Pancreas (tissue), 10 donors: ENCODE measurements at places on chromosomes 12 and 14. TPM values are rescaled to one million over a fixed set of nuclear protein-coding genes. Genes with fewer than 3 reads are reported as not detected.

MSI1 gene
- 3.2 TPM for total RNA-seq

GXYLT1 gene
- total RNA-seq, result 3.2 TPM

NOS1 gene
- total RNA-seq, result 0.79 TPM

NRL gene
- 0.37 TPM for total RNA-seq

GRCh38 chr14:68358500-68358899 is 434.4 kb downstream of the ZFP36L1 start:
- no peak for DNase-seq

DNA sequence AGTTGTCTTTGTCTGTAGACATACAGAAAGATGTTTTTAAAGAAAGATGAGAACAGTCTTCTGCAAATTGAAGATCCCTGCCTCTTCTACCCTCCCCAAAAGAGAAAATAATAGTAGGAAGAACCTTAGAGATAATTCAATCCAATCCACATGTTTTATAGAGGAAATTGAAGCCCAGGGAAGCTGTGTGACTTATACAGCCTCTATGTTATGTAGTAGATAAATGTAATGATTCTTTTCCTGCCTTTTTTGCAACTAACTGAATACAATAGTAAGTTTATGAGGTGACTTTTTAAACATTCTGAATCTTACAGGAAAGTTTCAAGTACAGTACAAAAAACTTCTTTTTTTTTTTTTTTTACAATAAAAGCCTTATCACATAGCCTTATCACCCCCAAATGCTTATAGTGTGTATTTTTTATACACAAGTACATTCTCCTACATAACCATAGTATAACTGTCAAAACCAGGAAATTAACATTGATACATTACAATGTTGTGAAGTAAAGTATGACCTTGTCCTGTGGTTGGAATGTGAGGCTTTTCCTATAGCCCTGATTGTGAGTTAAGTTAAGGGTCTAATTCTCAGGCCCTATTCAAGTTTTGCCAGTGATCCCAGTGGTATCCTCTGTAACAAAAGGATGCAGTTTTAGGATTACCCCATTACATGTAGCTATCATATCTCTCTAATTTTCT is 94.4 kb downstream of the FIGNL2 start:
- no peak for DNase-seq

- no peak for DNase-seq
Measured at GRCh38 chr14:73231981-73232851, 5.1 kb upstream of the PAPLN start.

DNA sequence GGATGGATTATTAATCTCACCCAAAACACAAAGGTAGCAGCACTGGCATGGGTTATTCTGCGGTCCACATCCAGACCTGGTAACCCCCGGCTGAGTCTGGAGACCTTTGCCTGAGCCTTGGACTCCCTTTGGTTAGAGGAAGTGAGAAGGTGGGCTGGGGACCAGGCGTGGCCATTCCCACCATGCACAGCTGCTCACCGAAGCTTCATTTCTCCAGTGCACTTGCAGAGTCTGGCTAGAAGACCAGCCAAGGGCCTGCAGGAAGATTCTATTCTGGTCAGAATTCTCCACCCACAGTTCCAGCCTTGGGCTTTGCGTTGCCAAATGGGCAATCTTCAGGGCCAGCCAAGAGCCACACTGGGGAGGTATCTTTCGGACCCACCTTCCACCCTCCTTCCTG is 73.0 kb downstream of the LGMN start:
- no peak for DNase-seq

DNA sequence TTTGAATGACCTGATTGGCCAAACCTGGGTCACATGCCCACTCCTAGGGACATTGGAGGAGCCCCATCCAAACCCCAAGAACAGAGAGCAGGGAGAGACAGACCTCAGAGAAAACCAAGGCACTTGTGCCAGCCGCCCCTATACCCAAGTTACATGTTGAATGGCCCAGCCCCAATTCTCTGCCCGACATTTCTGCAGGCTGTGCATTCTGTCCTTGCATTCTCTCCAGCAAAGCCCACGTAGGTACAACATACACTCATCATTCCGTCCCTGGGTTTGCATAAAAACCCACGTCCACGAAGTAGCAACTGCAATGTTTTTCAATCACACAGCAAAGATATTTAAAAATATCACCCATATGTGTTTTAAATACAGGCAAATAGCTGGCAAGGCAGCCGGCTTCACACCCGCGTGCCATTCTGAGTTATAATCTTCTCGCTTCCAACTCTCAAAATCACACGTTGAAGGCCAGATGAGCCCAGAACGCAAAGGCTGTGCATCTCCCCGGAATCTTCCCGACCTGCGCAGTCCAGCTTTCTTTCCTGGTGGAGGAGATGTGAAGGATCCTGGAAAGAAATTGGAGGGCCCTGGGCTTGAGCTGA is 91.7 kb upstream of the MYL2 start:
- no peak for DNase-seq

GRCh38 chr14:54787261-54787660 is 115.4 kb downstream of the GCH1 start:
- no peak for DNase-seq

DNA sequence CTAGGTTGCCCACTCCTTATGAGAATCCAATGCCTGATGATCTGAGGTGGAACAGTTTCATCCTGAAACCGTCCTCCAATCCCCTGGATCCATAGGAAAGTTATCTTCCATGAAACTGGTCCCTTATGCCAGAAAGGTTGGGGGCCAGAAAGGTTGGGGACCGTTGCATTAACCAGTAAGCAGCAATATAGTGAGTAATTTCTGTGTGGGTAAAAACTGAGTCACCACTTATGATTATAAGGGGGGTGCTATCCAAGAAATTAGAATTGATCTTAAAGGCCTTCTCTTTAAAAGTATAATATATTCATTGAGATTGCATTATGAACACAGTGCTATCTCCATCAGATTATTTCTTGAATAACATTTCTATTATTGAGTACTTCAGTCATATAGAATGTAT is 97.2 kb downstream of the PCNX1 start:
- no peak for DNase-seq

GRCh38 chr14:50272498-50272897 is 39.5 kb downstream of the L2HGDH start:
- no peak for DNase-seq

DNA sequence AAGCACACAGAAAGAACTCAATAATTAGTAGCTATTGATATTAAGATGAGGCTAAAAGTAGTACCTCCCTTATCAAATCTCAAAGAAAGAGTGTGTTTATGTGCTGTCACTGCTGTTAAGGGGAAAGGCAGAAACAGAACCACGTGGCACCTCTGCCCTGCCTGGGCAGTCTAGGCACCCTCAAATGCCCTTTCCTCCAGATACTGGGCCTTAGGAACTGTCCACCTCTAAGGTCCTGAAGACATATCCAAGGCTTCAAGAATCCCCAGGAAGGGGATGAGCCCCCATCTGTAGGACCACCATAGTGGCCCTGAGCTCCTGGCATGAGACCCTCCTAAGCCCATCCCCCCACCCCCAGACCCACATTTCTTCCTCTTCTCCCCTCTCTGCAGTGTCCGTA is 29.1 kb downstream of the NGB start:
- DNase-seq, result no peak

GRCh38 chr12:3365463-3366411 is 125.3 kb upstream of the PRMT8 start:
- peak; percentile 70 for DNase-seq

DNA sequence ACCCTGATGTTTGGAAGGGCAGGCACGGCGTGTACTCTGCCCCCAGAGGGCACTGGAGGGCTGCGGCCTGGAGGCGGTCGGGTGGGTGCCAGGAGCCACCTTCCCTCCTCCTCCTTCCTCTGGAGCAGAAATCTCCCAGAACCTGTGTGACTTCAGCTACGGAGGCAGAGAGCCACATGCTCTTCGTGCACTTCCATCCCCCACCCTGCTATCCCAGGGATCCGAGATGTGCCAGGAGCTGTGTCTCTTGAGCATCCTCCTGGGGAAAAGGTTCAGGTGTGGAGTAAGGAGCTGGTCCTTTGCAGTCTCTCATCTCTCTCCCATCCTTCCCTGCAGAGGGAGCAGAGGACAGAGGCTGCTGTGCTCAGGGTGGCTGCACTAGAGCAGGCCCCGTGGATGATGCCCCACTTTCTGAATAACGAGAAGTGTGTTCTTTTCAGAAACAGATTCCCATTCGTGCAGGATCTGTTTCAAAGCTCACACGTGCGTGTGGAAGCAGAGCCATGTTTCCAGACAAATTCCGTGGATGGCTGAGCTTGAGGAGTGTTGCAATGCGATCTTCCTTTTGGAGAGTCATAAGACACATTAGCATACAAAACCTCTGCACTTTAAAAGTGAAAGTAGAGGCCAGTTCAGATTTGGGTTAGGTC is 162.9 kb downstream of the ADGRD1 start:
- no peak for DNase-seq

DNA sequence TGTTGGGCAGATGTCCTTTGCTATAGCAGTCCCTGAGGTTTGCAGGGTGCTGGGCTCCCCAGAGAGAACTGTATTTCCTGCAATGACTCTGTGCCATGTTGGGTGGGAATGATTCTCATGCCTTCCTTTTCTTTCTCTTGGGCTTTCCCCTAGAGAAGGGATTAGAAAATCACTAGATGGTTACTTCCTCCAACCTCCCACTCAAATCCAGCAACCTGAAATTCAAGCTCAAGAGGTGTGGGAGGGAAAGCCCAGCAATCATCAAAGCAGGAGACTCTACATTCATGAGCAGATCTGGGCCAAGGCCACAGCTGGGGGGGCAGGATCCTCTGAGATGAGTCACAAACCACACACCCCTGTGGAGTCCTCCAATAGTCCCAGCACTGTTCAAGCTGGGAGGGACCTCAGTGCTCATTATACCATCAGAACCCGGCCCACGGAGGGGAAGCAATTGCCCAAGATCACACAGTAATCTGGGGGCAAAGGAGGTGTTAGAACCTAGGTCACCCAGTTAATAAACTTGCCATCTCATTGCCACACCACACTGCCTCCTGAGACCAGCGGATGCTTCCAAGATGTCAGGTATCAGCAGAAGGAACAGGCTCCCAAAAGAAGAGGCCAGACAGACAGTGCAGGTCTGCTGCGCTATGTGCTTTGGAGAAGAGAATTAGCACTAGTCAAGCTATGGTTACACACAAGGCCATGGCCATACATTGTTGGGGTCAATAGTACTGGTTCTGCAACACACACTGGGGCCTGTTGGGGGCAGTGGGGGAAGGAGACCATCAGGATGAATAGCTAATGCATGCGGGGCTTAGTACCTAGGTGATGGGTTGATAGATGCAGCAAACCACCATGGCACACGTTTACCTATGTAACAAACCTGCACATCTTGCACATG is 65.7 kb downstream of the TTC9 start:
- peak; percentile 63 for DNase-seq

DNA sequence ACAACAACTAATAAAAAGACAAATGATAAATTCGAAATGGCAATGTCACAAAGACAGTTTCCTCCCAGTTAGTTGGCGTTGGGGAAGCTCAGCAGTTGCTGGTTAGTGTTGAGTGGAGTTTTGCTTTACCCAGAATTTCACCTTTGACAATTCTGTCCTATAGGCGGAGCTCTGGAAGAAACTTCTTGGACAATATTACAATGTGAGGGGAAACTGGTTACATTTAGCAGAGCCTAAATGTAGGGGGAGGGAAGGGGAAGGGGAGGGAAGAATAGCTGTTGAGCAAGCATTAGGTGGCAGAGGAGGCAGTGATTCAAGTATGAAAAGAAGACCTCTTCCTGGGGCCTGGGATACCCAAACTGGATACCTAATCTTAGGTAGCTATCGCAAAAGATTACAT is 51.4 kb downstream of the BDKRB1 start:
- DNase-seq, result no peak

- DNase-seq, result no peak
Measured at GRCh38 chr12:120183211-120183631, 11.3 kb downstream of the GCN1 start.

DNA sequence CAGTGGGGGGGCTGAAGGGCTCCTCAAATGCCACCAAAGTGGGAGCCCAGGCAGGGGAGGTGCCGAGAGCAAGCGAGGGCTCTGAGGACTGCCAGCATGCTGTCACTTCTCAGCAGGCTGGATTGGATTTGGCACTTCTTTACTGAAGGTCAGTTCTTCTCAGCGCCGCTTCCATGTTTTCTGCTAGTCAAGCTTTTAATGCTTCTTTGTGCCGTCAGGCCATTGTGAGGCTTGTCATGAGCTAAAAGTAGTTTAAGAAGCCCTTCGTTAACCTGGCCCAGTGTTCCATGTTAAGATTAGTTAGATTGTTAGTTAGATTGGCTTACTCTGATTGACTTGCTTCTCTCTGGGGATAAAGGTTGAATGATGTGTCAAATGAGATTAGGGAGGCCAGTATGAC is 13.4 kb downstream of the GABARAPL1 start:
- no peak for DNase-seq

DNA sequence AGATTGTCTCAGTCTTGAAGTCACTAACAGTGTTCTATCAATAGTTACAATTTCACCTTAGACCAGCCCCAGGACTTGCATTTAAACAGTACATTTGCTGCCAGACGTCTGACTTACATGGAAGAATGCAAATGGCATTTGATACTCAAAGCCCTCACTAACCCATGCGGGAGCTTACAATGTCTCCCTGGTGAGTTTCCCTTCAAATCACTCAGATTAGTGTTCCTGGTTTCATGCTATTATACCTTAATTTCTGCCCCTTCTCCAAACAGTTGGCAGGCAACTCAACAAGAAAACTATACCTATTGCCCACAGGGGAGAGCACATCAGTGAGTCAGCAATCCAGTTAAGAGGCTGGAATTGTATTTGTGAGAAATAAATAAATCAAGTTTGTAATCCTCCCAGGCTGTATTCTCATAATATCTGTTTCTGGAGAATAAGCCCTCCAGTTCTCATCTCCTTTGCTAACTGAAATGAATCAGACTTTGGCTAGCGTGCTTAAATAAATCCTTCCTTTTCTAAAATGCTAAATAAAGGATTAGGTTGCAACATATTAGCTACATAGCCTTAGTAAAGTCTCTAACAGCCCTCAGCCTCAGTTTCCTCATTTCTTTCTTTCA is 23.7 kb downstream of the GSTZ1 start:
- no peak for DNase-seq

GRCh38 chr12:106994579-106995220 is 7.8 kb upstream of the MTERF2 start:
- no peak for DNase-seq

GRCh38 chr12:102437511-102437910 is 42.9 kb downstream of the IGF1 start:
- DNase-seq, result no peak

- no peak for DNase-seq
Measured at GRCh38 chr12:29562110-29562804, 64.8 kb upstream of the OVCH1 start.
